ENCODE measurements at places on chromosomes 1 and 21. TPM values are rescaled to one million over a fixed set of nuclear protein-coding genes. Genes with fewer than 3 reads are reported as not detected.

TNFSF4 gene
- 2.0 TPM for total RNA-seq

FBXO2 gene
- 0.68 TPM for total RNA-seq

PLCH2 gene
- total RNA-seq: not detected

AADACL3 gene
- not detected for total RNA-seq

TSPEAR gene
- total RNA-seq: not detected

DMRTA2 gene
- total RNA-seq: not detected

EXO1 gene
- 0.24 TPM for total RNA-seq

SLC25A34 gene
- total RNA-seq: 0.06 TPM

BEND5 gene
- total RNA-seq: 1.1 TPM

CELA2B gene
- not detected for total RNA-seq

BSND gene
- total RNA-seq: not detected

UHMK1 gene
- total RNA-seq: 26.1 TPM

MATN1 gene
- not detected for total RNA-seq

SPRR2B gene
- not detected for total RNA-seq

OR2W3 gene
- total RNA-seq: not detected

OR14K1 gene
- not detected for total RNA-seq

CLCA1 gene
- total RNA-seq: not detected

GJA8 gene
- total RNA-seq: not detected

UBE2Q1 gene
- total RNA-seq: 22.6 TPM
